ENCODE measurements at places on chromosomes 3 and 15. TPM values are rescaled to one million over a fixed set of nuclear protein-coding genes. Genes with fewer than 3 reads are reported as not detected.

AHSG gene
- not detected for total RNA-seq

SUCLG2 gene
- total RNA-seq = 74.5 TPM

FXR1 gene
- 216 TPM for total RNA-seq

GNAI2 gene
- total RNA-seq = 209 TPM

GP5 gene
- total RNA-seq = 0.14 TPM

LRTM1 gene
- total RNA-seq = not detected

LEKR1 gene
- total RNA-seq = 0.43 TPM

GATM gene
- total RNA-seq = 0.55 TPM

RTP3 gene
- not detected for total RNA-seq

ADPRH gene
- 1.7 TPM for total RNA-seq

Measured in smooth muscle cell of bladder (primary cell).